GM04503 (cell line): ENCODE measurements at places on chromosomes 13 and 19.

DNA sequence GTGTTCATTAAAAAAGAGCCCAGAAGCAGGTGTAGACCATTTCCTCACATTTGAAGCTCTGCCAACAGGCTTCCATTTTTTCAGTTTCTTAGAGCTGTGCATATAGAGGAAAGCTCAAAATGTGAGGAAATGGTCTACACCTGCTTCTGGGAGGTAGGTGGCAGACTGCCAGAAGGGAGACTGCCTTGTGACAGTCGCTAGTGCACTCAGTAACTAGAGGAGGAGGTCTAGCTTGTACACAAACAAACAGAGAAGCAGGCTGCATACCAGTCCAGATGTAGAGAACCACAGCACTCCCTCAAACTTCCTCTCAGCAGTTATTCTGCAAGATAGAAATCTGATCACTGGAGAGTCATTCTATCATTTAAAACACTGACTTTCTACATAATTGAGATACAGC, 800.2 kb downstream of the EFNB2 start:
- DNase-seq = no peak

DNA sequence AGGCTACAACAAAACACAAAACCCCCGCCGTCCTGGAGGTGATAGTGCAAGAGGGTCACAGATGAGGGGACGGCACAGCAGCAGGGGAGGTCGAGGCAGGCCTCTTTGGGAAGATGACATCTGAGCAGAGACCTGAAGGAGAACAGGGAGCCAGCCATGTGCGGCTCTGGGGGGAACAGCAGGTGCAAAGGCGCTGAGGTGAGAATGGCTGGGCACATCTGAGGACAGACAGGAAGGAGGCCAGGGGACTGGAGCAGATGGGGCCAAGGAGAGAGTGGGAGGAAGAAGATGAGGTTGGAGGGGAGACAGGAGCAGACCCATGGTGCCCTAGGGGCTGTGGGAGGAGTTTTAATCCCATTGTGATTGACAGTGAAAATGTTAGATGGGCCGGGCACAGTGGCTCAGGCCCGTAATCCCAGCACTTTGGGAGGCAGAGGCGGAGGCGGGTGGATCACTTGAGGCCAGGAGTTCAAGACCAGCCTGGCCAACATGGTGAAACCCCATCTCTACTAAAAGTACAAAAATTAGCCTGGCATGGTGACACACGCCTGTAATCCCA, 1.8 kb upstream of the CKM start:
- no peak for DNase-seq

- DNase-seq = no peak
These were observed 7.1 kb upstream of the DPP9 start for GRCh38 chr19:4730740-4731171.

DNA sequence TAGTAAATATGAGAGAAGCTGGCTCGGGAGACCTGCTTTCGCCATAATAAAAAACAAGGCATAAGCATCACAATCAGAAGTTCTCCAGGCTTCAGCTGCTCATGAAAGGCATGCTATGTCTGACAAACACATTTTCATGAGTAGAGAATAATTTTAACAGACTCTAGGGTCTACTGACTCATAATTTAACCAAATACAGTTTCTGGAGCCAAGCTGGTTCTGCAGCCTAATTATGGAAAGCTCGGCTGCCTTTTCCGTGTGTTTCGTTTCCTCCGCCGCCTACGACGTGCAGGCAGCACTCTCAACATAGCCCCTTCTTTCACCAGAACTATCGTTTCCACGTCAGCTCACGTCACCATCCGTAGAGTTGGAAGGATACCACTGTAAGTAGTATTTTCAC, 5.7 kb downstream of the MCF2L start:
- no peak for DNase-seq

- DNase-seq = no peak
These were observed 222.1 kb downstream of the ZIC5 start for GRCh38 chr13:99749271-99750019.
